ENCODE measurements at places on chromosomes 1 and 21.

DNA sequence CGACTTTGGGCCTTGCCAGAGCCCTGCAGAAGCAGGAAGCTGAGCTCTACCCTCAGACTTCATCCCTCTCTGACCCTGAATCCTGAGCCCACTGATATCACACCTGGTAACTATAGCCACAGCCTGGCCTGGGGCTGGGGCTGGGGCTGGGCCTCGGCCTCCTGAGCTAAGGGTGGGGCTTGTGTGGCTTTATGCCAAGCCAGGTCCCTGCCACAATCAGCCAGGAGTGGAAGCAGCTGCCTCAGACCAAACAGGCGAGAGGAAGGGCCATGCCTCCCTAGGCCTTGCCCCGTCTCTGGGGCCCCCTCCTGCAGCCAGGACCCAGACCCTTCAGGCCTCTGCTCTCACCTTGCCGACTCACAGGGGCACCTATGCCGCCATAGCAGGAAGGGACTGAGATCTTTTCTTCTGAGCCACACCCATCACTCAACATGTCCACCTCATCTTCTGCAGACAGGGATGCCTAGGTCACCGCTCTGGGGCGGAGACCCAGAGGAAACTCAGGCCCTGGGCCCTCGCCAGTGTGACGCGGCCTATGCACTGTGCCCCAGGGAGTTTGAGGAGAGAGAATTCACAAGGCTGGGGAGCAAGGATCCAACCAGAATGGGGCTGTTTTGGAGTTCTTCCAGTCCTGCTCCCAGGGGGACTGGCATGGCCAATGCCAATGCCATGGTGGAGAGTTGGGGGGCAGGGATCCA is 5.7 kb downstream of the UBXN11 start:
- H3K36me3 ChIP-seq = no peaks in the 10 kb centered on the region
- DNase-seq = no peak
- no peak overlapping the region for H3K27ac ChIP-seq
- no peaks in the 10 kb centered on the region for H3K27me3 ChIP-seq
- peaks cover 2% of the 10 kb centered on the region for H3K4me1 ChIP-seq
- H3K4me3 ChIP-seq = no peak overlapping the region

- DNase-seq = no peak
- no peaks in the 10 kb centered on the region for H3K27me3 ChIP-seq
These were observed 131.5 kb downstream of the CNIH3 start for GRCh38 chr1:224747578-224747977.

DNA sequence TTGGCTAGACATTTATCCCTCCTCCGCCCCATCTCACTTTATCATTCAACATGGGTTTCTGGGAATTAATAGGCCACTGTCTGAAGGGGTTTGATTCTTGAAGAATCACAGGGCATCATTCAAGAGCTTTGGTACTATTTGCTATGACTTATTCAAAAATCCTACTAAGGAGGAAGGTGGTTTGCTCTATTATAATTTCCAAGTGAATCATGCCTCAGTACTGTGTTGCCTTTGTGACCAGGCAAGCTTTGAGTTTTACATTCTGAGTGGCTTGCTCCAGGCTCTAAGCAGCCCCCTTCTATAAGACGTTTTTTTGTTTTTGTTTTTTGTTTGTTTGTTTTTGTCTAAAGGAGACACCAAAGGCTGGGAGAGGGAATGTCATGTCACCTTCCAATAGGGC is 2.6 kb downstream of the C1orf21 start:
- H3K4me1 ChIP-seq = peaks cover 53% of the 10 kb centered on the region
- no peak for DNase-seq
- H3K27me3 ChIP-seq = no peaks in the 10 kb centered on the region

GRCh38 chr1:7232441-7233236 is 447.4 kb downstream of the CAMTA1 start:
- H3K4me3 ChIP-seq = no peak overlapping the region
- DNase-seq = no peak
- no peaks in the 10 kb centered on the region for H3K36me3 ChIP-seq
- no peak overlapping the region for H3K27ac ChIP-seq

GRCh38 chr1:157968946-157969345 is 24.5 kb upstream of the KIRREL1 start:
- DNase-seq = no peak
- no peaks in the 10 kb centered on the region for H3K36me3 ChIP-seq
- no peaks in the 10 kb centered on the region for H3K27me3 ChIP-seq
- no peak overlapping the region for H3K4me3 ChIP-seq
- H3K27ac ChIP-seq = peak overlapping the region; percentile 54

DNA sequence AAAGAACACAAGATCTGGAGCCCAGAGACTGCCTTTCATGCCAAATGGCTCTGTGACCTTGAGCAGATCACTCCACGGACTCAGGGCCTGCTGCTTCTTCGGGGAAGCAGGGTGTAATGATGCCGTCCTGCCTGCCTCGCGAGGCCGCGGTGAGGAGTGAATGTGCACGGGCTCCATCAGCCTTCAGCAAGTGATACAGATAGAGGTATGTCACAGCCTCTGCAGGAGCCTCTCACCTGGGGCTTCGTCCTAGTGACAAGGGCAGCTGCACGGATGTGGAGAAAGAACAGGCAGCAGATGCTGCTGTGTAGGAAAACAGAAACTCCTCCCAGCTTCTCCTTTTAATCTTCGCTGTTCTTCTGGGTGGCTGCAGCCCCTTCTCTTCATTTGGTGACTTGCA is 127.5 kb downstream of the KCNN3 start:
- H3K27ac ChIP-seq = peak overlapping the region; percentile 76
- H3K4me1 ChIP-seq = peaks cover 40% of the 10 kb centered on the region
- DNase-seq = no peak
- H3K4me3 ChIP-seq = no peak overlapping the region

GRCh38 chr1:155833665-155834295 is 23.2 kb downstream of the GON4L start:
- no peak overlapping the region for H3K4me3 ChIP-seq
- H3K4me1 ChIP-seq = peaks cover 3% of the 10 kb centered on the region
- H3K27ac ChIP-seq = no peak overlapping the region

DNA sequence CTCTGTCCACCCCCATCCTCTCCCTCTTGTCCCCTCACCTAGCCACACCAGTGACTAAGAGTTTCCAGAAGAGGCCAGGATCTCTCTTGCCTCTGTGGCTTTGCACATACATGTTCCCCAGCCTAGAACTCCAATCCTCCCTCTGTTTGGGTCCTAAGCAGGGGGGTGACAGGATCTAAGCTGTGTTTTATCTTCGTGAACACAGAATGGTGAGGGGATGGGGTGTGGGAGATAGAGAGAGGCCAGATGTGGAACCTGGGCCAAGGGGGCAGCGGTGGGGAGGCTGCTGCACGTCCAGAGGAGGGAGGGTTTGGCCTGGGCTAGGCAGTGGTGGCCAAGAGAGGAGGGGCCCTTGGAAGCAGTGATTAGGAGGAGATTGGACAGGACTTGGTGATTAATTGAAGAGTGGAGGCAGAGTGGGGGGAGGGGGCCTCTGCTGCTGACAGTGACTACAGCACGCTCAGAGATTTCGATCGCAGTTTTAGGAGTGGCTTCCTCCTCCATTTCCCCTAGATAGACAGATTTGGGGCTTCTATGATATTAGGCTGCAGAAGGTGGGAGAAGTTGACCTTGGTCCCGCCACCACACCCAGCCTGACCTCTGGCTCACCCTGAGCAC is 17.1 kb upstream of the ADGRB2 start:
- H3K27me3 ChIP-seq = peaks cover 7% of the 10 kb centered on the region
- H3K4me1 ChIP-seq = no peaks in the 10 kb centered on the region
- no peaks in the 10 kb centered on the region for H3K36me3 ChIP-seq
- no peak for DNase-seq

GRCh38 chr1:27116232-27116631 is 38.7 kb downstream of the SLC9A1 start:
- peak overlapping the region; percentile 23 for H3K27ac ChIP-seq
- no peaks in the 10 kb centered on the region for H3K36me3 ChIP-seq
- H3K27me3 ChIP-seq = no peaks in the 10 kb centered on the region
- DNase-seq = no peak
- peaks cover 62% of the 10 kb centered on the region for H3K4me1 ChIP-seq
